ENCODE measurements at places on chromosomes 13 and 19. TPM values are rescaled to one million over a fixed set of nuclear protein-coding genes. Genes with fewer than 3 reads are reported as not detected.

Gene DHDH
- not detected for total RNA-seq

Gene CTXN1
- 1.9 TPM for total RNA-seq

Gene OPA3
- total RNA-seq, result 16.2 TPM

Gene SHISA2
- total RNA-seq, result 9.4 TPM

Gene ZNF490
- 9.4 TPM for total RNA-seq

Gene F10
- total RNA-seq, result not detected

Gene EBI3
- 43.3 TPM for total RNA-seq

GRCh38 chr19:29119590-29119989 is 93.4 kb downstream of the UQCRFS1 start:
- DNase-seq, result no peak
- no peak overlapping the region for H3K27ac ChIP-seq
- no peaks in the 10 kb centered on the region for H3K36me3 ChIP-seq
- H3K27me3 ChIP-seq, result no peaks in the 10 kb centered on the region
- no peaks in the 10 kb centered on the region for H3K4me1 ChIP-seq

- H3K27me3 ChIP-seq, result no peaks in the 10 kb centered on the region
- H3K36me3 ChIP-seq, result peaks cover 15% of the 10 kb centered on the region
- DNase-seq, result no peak
- H3K4me3 ChIP-seq, result no peak overlapping the region
Measured at GRCh38 chr19:6269101-6269886, 10.5 kb downstream of the MLLT1 start.

GRCh38 chr19:2064788-2065524 is 13.9 kb upstream of the MKNK2 start:
- no peak overlapping the region for H3K27ac ChIP-seq
- H3K27me3 ChIP-seq, result no peaks in the 10 kb centered on the region
- peaks cover 20% of the 10 kb centered on the region for H3K4me1 ChIP-seq
- peaks cover 5% of the 10 kb centered on the region for H3K36me3 ChIP-seq
- no peak for DNase-seq
- H3K4me3 ChIP-seq, result no peak overlapping the region

- peaks cover 9% of the 10 kb centered on the region for H3K36me3 ChIP-seq
- H3K4me1 ChIP-seq, result peaks cover 36% of the 10 kb centered on the region
- H3K27me3 ChIP-seq, result no peaks in the 10 kb centered on the region
- H3K4me3 ChIP-seq, result no peak overlapping the region
Measured at GRCh38 chr19:13128583-13128982, 10.5 kb downstream of the NACC1 start.

DNA sequence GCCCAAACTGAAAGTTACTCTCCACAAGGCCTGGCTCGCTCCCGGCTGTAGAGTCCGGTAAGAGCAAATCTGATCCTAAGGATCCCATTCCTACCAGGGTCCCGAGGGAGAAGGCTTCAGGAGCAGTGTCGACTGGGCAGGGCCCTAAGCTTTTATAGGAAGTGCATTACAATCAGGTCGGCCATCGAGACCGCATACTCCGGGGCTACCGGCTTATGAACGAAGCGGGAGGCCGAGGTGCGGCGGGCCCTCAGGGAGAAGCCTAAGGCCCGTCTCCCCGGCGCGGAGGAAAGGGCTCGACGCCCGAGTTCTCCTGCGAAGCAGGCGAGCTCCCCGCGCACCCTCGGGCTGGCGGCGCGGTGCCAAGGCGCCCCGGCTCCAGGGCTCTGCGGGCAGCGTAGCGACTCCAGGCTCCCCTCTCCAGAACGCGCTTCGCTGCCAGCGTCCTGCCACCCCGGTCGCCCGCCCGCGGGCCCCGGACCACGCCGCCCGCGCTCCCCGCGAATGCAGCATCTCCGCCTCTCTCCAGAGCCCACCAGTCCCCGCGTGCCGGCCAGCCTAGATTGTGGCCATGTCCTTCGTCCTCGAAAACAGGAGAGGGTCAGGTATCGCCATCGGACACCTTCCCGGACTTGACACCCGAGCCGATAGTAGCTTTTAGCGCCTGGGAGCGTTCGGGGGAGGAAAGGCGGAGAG is 1.4 kb downstream of the EFNB2 start:
- no peak overlapping the region for H3K27ac ChIP-seq
- H3K4me1 ChIP-seq, result peaks cover 18% of the 10 kb centered on the region
- H3K36me3 ChIP-seq, result peaks cover 2% of the 10 kb centered on the region
- peaks cover 51% of the 10 kb centered on the region for H3K27me3 ChIP-seq

DNA sequence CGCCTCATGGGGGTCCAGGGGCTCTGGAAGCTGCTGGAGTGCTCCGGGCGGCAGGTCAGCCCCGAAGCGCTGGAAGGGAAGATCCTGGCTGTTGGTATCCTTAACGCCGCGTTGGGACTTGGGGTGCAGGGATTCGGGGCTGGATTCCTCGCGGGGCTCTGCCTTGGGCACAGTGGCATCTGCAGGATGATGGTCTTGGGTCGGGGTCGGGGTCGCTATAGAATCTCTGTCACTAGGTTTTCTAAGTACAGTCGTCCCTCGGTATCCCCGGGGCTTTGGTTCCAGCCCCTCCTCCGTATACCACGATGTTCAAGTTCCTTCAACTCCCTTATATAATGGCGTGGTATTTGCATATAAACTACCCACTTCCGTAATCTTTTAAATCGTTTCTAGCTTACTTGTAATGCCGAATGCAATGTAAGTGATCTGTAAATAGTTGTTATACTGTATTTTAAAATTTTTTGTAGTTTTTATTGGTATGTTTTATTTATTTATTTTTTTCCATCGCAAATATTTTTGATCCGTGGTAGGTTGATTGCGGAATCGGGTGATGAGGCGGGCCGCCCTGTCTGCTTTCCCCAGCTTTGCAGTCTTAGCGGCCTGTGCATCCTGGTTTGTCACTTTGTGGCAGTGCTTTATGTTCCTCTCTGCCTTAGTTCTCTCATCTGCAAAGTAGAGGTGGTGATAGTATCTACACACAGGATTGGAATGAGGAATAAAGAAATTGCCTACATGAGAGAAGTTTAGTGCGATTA is 606 bp downstream of the ERCC5 start:
- H3K36me3 ChIP-seq, result peaks cover 9% of the 10 kb centered on the region
- H3K4me1 ChIP-seq, result peaks cover 51% of the 10 kb centered on the region
- no peaks in the 10 kb centered on the region for H3K27me3 ChIP-seq
- H3K27ac ChIP-seq, result peak overlapping the region; percentile 99
- H3K4me3 ChIP-seq, result peak overlapping the region; percentile 95
- DNase-seq, result peak; percentile 31

GRCh38 chr19:43454031-43454430 is 11.4 kb downstream of the LYPD3 start:
- peaks cover 33% of the 10 kb centered on the region for H3K4me1 ChIP-seq
- no peaks in the 10 kb centered on the region for H3K27me3 ChIP-seq
- no peak overlapping the region for H3K27ac ChIP-seq
- no peak overlapping the region for H3K4me3 ChIP-seq

DNA sequence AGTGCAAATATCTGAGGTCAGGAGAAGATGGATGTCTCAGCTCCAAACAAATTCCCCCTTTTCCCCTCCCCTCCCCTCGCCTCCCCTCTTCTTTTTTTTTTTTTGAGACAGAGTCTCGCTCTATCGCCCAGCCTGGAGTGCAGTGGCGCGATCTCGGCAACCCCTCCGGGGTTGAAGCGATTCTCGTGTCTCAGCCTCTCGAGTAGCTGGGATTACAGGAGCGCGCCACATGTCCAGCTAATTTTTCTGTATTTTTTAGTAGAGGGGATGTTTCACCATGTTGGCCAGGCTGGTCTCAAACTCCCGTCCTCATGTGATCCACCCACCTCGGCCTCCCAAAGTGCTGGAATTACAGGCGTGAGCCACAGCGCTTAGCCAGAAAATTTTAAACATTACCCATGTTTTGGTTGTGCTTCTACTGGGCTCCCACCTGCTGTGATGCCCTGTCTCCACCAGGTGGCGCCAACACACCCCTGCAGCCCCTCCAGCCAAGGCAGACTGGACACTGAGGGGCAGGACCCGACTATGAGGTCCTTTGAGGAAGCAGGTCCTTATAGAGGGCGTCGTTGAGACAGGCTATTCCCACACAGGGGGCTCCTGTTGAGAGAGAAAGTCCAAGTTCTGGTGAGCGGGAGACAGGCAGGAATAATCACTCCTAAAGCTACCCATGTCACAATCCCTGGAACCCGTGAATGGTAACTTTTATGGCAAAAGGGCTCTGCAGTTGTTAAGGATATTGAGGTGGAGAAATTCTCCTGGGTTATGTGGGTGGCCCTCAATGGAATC is 6.3 kb downstream of the ERICH4 start:
- peak overlapping the region; percentile 81 for H3K4me3 ChIP-seq
- no peaks in the 10 kb centered on the region for H3K36me3 ChIP-seq
- H3K27me3 ChIP-seq, result peaks cover 14% of the 10 kb centered on the region
- peaks cover 15% of the 10 kb centered on the region for H3K4me1 ChIP-seq

- no peaks in the 10 kb centered on the region for H3K27me3 ChIP-seq
- H3K27ac ChIP-seq, result peak overlapping the region; percentile 75
- H3K4me1 ChIP-seq, result peaks cover 21% of the 10 kb centered on the region
- H3K36me3 ChIP-seq, result peaks cover 26% of the 10 kb centered on the region
Measured at GRCh38 chr19:48987323-48987722, 5.8 kb downstream of the GYS1 start.

DNA sequence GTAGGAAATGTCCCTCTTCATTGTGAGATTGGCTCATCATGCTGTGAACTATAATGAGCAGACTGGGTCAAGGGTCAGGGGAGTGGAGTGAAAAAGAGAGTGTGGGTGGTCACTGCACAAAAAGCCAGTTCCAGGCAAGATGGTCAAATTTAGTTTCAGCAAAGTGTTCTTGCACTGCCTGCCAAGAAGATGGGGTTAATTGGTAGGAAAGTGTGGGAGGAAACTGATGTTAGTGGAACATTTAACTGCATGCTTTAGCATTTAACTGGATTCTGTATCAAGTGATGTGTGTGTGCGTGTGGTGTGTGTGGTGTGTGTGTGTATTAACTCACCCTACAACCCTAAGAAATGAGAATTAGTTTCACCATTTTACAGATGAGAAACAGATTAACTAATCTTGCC is 131.6 kb downstream of the COG6 start:
- no peak for DNase-seq
- no peaks in the 10 kb centered on the region for H3K27me3 ChIP-seq
- H3K36me3 ChIP-seq, result peaks cover 3% of the 10 kb centered on the region
- H3K4me1 ChIP-seq, result peaks cover 23% of the 10 kb centered on the region

DNA sequence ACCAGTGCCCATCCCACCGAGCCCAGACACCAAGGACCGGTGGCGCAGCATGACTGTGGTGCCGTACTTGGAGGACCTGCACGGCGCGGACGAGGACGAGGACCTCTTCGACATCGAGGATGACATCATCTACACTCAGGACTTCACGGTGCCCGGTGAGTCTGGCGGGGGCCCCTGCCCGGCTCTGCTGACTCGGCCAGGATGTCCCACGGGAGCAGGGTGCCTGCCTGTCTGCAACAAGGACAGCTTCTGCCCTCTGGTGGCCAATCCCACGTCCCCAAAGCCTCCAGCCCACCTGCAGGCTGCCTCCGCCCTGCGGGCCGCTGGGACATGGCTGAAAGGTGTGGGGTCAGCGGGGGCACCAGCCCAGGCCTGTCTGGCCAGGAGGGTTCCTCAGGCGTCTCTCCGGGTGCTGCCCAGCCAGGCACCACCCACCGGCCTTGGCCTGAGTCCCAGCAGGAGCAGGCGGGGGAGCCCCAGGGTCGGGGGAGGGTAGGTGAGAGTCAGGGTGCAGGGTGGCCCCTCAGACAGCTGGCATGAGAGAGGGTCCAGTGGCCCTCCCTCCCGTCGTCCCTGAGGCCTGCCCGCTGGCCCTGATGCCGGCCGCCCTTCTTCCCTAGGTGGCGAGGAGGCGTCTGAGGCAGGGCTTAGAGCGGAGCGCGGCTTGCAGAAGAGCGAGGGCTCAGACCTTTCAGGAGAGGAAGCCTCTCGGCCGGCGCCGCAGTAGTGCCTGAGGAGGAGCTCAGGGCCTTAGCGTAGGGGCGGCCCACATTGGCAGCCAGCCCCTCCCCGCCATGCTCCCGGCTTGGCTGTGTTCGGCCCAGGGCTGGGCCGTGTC is 14.6 kb downstream of the CBARP start:
- no peak overlapping the region for H3K4me3 ChIP-seq
- no peaks in the 10 kb centered on the region for H3K4me1 ChIP-seq
- H3K27ac ChIP-seq, result no peak overlapping the region
- H3K27me3 ChIP-seq, result no peaks in the 10 kb centered on the region
- no peaks in the 10 kb centered on the region for H3K36me3 ChIP-seq

- no peak overlapping the region for H3K4me3 ChIP-seq
- peaks cover 3% of the 10 kb centered on the region for H3K27me3 ChIP-seq
- DNase-seq, result no peak
- peaks cover 4% of the 10 kb centered on the region for H3K36me3 ChIP-seq
- H3K4me1 ChIP-seq, result peaks cover 21% of the 10 kb centered on the region
- no peak overlapping the region for H3K27ac ChIP-seq
Measured at GRCh38 chr13:75330770-75331169, 151.2 kb downstream of the TBC1D4 start.
